ENCODE measurements at places on chromosomes 13 and 19.

DNA sequence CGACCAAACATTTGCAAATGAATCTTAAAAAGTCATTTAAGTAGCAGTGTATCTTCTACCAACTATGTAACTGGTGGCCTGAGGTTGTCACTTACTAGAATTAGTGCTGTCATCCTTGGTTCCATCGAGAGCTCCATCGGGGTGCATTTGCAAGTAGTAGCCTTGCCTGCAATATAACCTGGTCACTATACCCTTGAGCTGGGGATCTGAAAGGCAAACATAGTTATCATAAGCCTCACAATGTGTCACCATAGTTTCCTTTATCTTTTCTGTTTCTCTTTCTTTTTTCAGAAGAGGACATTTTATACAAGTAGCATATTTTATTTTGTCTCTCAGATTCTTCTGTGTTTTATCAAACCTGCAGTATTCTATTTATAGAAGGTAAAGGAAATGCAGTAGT is 422.6 kb downstream of the ITGBL1 start:
- no peak for DNase-seq

DNA sequence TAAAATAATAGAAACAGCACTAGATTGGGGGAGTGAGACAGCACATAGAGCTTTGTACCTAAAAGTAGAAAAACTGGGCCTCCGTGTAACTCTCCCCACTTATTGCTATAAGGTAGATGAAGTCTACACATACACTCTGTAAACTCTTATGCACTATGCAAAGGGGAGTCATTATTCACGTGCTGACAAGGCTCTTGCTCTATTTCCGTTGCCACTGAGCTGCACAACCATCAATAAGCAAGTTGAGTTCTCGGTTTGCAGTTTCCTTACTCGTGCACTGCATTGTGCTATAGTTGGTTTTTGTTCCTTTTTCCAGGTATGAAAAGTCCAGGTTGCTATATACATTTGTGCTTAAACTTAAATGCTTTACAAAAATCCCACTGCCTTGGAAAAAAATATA is 294.0 kb upstream of the DACH1 start:
- no peak for DNase-seq

DNA sequence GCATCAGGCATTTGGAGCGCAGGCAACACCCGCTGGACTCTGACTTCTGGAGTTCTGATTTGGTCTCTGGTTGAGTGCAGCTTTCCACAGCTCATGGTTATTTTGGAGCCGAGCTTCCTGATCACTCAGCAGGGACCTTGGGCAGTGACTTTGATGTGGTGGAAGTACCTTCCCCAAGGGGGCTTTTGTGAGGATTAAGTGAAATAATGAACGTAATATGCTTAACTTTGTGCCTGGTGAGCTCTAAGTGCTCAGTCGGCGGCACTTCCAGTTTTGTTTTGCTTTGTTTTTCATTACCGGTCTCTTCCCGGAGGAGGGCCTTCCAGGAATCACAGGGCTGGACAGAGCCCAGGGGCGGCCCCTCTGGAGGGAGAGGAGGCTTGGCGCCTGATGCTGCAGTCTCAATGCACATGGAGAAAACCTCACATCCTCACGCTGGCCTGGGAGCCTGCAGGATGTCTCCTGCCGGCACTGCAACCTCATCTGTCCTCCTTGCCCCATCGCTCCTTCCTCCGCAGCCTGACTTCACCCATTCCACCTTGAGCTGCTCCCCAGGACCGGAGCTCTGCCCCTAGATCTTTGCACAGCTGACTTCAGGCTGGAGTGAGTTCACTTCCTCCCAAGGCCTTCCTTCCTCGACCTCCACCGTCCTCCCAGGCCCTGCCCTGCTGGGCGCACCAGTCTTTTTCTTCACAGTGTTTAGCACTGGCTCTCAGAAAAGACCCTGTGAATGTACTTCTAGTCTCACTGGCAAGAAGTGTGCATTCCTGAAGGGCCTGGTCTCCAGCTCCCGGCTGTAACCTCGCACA is 1.5 kb downstream of the PLEKHF1 start:
- no peak for DNase-seq

GRCh38 chr19:36258028-36258875 is 43.3 kb downstream of the ZNF146 start:
- no peak for DNase-seq

DNA sequence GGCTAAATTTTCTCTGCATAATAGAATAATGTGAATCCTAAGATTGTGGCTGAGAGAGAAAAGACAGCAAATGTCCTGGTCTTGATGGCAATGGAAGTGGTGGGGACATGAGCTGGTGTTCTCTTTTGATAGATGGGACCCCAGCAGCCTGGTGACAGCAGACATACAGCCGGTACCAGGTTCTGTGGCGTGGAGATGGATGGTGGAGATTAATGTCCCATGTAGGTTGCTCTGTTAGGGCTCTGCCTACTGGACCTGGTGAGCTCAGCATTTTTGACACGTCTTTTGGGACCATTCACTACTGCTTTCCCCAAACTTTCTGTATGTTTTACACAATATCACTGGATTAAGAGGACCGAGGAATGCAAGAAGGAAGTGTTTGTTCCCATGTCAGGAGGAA is 8.2 kb upstream of the SIGLEC14 start:
- no peak for DNase-seq

DNA sequence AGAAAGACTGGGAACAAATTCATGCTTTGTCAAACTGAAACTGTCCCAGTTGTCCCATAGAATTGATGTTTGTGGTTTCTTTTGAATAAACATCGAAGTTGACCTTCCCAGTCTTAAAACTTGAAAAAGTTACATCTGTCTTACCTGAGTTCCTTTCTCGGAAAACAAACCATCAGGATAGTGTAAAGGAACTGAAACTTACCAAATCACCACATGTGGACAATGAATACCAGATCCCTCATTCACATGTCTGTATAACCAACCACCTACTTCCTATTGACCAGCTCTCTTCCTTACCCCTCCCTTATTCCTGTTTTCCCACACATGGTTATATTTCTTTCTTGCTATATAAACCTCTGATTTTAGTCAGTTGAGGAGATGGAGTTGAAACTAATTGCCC is 791.7 kb upstream of the PCDH20 start:
- no peak for DNase-seq

- DNase-seq: no peak
These were observed 5.1 kb downstream of the NOTCH3 start for GRCh38 chr19:15195371-15196334.

GRCh38 chr13:49343255-49343654 is 95.5 kb downstream of the CDADC1 start:
- no peak for DNase-seq

- DNase-seq: no peak
These were observed 2.4 kb upstream of the CHAMP1 start for GRCh38 chr13:114311908-114312307.

GRCh38 chr19:32363632-32364031 is 18.2 kb downstream of the ZNF507 start:
- DNase-seq: no peak

DNA sequence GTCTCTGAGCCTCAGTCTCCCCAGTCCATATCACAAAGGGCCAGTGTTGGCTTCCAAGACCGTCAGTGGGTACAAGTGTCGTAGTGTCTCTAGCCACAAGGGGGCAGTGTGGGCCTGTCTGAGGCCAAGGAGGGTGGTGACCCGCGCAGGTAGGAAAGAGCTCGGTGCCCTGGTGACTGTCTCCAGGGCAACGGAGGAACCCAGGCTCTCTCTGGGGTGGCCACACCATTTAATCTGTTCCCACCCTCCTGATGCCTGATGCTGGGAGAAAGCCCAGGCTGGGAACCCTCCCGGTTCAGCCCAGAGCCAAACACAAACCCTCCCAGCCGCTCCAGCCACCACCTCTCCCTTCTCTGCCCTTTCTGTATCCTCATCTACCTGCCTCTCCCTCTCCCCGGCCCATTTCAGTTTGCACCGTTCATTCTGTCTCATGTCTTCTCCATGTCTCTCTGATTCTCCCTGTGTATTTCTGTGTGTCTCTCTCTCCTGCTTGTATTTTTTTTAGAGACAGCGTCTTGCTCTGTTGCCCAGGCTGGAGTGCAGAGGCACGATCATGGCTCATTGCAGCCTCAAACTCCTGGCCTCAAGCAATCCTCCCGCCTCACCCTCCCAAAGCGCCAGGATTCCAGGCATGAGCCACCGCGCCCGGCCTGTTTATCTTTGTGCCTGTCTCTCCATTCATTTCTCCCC is 17.5 kb upstream of the MEIS3 start:
- DNase-seq: peak; percentile 76

DNA sequence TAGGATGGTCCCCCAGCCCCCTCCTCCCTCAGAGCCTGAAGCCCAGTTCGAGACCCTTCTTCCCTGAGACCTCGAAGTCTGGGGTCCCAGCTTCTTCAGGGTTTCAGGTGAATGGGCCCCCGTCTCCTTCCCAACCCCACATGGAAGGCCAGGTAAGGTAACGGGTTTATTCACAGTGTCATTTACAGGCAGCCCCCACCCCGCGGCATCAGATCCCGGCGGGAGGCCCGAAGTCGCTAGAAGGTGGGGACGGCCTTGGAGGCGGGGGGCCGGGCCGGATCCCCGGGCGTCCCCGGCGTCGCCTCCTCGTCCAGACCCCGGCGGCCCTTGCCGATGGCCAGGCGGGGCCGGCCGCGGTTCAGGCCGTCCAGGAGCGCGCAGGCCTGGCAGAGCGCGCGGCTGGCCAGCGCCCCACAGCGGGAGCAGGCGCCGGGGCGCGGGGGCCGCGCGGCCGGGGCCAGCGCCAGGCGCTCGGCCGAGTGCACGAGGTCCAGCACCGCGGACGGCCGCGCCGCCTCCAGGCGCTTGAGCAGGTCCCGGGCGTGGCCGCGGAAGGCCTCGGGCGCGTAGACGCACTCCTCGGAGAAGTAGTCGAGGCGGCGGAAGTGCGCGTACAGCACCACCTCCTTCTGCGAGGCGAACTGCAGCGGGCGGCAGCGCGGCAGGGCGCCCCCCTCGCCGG is 9.7 kb downstream of the CTU1 start:
- no peak for DNase-seq

- no peak for DNase-seq
These were observed 29.1 kb downstream of the NFIX start for GRCh38 chr19:13024126-13024950.

- no peak for DNase-seq
These were observed 1.6 kb upstream of the SLC8A2 start for GRCh38 chr19:47473336-47473735.

- DNase-seq: peak; percentile 72
These were observed 33.9 kb upstream of the CEACAM21 start for GRCh38 chr19:41541990-41542584.

DNA sequence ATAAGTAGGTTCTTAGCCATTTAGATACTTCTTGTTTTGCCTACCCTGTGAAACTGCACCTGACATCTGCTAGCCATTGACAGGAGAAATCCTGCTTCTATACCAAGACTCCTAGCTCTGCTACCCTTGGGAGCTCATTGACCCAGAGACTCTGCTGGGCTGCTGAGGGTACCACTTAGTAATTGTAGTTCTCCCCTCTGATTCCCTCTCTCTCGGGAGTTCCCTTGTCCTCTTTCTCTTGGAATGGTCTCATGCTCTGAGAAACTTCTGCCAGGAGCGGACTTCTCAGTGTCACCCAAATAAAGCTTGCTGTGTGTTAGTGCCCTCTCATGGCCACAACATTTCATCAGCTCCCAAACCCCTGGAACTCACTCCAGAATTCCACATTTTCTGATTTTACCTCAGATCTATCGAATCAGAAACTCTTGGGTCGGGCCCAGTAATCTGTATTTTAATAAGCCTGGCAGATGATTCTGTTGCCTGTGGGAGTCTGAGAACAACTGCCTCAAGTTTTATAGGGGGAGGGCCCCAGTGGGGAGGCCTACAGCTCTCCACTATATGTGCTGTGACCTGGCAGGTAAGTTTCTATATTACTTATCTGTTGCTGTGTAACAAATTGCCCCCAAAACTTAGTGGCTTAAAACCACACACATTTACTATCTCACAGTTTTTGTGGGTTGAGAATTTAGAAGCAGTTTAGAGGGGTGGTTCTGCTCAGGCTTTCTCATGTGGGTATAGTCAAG is 221.1 kb downstream of the TDRD3 start:
- no peak for DNase-seq

GRCh38 chr19:2740314-2740656 is 468 bp upstream of the SLC39A3 start:
- no peak for DNase-seq

DNA sequence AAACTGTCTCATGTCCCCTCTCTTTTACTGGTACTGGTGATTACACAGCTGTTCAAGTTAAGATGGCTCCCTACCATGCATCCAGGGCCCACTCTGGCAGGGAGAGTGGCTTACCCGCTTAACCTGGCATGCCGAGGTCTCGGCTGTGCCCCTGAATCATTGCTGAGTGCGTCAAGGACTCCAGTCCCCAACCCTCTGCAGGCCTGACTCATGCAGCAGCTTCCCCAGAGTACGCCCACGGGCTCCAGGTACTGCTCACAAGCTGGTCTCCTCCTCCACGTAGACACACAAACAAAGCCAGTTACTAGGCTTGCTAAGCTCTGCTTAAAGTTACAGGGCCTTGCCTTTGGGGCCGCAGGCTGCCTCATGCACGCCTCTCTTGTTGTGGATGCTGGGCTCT is 447.4 kb downstream of the COG6 start:
- DNase-seq: peak; percentile 93

- no peak for DNase-seq
These were observed 6.3 kb downstream of the MYADM start for GRCh38 chr19:53873773-53874605.

GRCh38 chr19:54478677-54479266 is 5.7 kb upstream of the CDC42EP5 start:
- DNase-seq: no peak

GRCh38 chr13:67043901-67044300 is 186.2 kb downstream of the PCDH9 start:
- no peak for DNase-seq

DNA sequence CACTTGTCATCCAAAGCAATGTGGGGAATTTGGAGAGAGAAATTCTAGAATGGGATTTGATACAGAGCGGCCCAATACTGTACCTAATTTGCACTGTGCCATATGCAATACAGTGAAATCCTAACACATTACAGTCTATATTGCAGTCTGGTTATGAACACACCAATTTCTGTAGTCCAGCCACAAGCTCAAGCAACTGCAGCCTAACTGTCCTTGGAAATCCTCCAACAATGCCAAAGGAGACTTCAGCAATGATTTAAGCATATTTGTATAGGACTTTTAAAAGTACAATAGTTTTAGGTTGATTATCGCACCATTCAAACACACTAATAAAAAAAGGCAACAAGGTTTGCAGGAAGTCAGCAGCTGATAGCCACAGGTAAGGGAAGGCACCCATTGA is 17.3 kb downstream of the DIAPH3 start:
- no peak for DNase-seq

DNA sequence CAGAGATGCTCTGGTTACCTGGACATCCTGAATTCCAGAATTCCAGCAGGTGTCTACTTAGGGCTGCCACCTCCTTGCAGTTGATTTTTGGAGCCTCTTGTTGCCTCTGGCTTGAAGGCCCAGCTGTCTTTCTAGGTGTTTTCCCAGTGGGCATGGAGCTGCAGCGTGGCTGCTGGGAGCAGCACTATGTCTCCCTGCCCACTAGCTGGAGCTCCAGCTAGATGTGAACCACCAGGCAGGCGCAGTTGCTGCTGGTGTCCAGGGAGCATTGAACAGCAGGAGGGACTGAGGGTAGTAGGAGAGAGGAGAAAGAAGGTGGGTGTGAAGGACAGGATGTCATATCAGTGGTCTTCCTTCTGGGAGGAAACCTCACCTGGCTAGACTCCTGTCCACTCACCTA is 9.9 kb upstream of the SELENOW start:
- no peak for DNase-seq

Measured in stimulated activated CD4-positive, alpha-beta T cell treated with anti-CD3 and anti-CD28 coated beads, Interleukin-4, amount 100 ng/mL, for 48 hours (primary cell).